ENCODE measurements at places on chromosomes 4 and X.

DNA sequence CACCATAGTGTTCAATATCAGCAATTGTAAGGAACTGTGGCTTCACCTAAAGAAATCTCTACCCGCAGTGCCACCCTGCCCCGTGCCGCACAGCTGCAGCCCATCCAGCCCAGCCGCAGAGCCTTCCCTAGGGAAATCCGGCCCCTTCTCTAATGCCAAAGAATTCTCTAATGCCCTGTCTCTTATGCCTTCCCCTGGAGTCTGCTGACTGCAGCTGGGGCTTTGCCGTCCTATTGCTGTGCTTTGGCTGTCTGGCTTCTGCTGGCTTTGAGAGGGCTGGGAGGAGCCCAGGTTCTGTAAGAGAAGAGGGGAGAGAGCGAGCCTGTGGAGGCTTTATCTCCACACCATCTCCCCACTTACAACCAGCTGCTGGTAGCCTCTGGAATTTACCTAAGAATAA, 85.9 kb upstream of the HELT start:
- no peak for DNase-seq

DNA sequence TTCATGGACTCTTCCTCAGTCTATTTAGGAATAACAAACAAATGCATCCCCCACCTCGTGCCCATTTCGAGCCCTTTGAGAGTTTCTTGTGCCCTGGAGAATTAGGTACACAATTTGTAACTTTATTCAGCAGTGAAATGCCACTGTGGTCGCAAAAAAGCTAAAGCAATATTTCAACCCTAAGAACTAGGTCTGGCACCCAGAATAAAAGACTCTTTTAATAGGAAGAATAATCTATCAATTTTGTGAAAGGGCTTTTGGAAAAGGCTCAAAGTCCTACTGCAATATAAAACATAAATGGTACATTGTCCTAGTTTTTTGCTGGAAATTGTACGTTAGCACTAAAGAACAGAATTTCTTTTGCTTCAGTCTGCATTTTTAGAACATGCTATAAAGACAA, 304.6 kb upstream of the TENM3 start:
- no peak for DNase-seq

DNA sequence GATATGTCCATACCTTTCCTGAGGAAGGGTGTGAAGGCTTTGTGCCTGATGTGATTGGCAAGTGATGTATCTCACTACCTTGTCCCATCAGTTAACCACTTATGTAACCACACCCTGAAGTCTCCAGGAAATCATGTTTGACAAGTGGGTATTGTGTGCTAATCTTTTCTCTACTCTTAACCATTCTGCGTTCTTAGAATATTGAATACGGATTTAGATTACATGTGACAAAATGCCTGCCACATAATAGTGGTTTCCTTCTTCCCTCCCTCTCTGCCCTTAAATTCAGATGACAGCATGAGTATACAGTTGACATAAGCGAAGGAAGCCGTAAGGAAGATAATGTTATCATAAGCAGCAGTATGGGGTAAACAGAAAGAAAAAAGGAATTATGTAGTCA, 108.4 kb downstream of the KLHL8 start:
- no peak for DNase-seq

GRCh38 chr4:2817701-2818350, 24.9 kb downstream of the SH3BP2 start:
- DNase-seq, result no peak

DNA sequence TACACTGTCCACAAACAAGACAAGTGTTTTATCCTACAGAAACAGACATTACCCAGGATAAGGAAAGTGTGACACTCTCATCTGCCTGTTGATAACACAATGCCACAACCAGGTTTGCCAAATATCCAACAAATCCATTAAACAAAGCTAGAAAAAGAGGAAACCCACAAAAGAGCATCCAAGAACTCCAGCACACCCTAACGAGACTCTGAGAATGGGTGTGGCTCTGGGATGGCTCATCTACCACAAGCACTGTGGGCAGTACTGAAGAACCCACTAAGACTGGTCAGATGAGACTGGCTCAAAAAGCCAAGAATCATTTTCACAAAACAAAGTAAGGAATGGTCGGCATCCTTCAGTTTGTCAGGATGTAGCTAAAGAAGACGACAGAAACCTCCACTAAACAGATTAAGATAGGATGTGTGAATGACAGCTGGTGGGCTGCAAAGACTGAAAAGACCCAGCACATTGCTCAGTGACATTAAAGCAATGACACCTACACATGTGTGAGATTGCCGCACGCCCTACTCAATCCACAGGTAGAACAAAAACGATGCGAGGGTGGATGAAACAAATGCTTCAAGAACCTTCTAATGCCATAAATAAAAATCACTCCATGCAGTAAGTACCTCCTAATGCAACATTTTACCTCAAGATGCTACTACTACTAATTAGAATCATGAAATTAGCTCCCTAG, 14.7 kb downstream of the ATP8A1 start:
- no peak for DNase-seq

DNA sequence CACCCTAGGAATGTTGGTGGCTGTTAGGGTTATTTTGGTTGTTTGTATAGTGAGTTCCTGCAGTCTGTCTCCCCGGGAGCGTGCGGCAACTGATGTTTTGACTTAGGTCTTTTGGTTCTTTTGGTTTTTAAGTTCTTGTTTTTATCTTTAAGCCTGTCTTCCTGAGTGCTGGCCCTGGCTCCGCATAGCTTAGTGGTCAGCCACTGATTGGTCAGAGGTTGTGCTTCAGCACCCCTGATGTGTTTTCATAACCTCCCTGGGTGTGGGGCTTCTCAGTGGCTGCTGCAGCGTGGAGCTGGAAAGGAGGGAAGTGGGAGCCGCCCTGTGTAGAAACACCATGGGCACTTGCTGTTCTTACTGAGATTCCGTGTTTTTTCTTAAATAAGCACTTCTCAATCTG, 5.1 kb downstream of the PIGG start:
- DNase-seq, result no peak

Data from activated CD4-positive, CD25-positive, alpha-beta regulatory T cell treated with anti-CD3 and anti-CD28 coated beads, Interleukin-2, amount 50 U/mL, for 72 hours (primary cell).